ENCODE measurements at places on chromosomes 2 and 18. TPM values are rescaled to one million over a fixed set of nuclear protein-coding genes. Genes with fewer than 3 reads are reported as not detected.

GRCh38 chr18:34330308-34330707 lies 105.6 kb upstream of the NOL4 start:
- DNase-seq, result no peak

GRCh38 chr18:27413495-27414401 lies 228.6 kb upstream of the CHST9 start:
- no peak for DNase-seq

DNA sequence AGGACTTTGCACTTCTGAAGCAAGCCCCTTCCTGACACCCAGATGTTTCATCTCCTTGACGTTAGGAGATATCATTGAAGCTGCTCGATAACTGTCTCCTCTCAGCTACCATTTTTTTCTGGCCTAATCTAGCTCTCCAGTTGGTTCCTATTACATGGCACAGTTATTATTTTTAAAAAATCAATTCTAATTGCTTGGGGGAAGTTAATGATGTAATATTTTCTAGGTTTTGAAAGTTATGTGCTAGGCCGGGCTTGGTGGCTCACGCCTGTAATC lies 22.5 kb upstream of the RAB31 start:
- no peak for DNase-seq

The SOX11 gene
- 0.22 TPM for total RNA-seq

- no peak for DNase-seq
Observed at GRCh38 chr2:189641590-189641989, 19.7 kb upstream of the ASNSD1 start.

- no peak for DNase-seq
Observed at GRCh38 chr2:159737917-159738296, 25.6 kb downstream of the MARCHF7 start.

- no peak for DNase-seq
Observed at GRCh38 chr2:164954186-164954585, 1.1 kb downstream of the SLC38A11 start.

The UNC80 gene
- total RNA-seq, result 0.06 TPM

GRCh38 chr2:183267148-183267827 lies 143.0 kb downstream of the NUP35 start:
- no peak for DNase-seq

DNA sequence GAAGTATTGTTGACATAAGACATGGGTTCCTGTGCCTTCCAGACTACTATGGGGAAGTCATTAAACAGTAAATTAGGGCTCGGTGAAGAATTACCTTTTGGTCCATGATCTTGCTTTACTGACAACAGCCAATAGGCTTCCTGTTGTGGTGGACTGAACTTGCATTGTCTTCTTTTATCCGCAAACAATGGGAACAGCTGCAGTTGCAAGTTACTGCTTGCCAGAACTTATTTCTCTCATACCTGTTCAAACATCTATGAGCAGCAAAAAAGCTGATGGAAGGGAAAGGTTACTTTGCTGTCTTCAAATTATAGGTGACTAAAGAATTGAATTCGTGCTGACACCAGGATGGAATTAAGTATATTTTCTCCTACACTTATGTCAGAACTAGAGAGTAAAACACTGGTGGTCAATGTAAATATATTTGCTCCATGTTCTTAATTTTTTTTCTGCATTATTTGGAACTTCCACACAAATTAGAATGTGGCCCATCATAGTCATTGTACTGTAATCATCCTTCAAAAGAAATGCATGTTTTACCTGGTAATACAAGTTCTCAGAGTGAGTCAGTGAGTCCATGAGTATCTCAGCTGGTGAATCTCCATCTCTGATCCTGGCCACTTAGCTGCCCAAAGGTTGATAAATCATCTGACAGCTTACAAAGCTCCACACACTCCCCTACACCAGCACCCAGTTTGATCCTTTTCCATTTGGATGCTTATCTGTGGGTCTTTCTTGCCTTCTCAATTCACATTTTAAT lies 37.3 kb upstream of the RNF152 start:
- no peak for DNase-seq

- no peak for DNase-seq
Observed at GRCh38 chr2:46198164-46198883, 98.9 kb upstream of the EPAS1 start.

DNA sequence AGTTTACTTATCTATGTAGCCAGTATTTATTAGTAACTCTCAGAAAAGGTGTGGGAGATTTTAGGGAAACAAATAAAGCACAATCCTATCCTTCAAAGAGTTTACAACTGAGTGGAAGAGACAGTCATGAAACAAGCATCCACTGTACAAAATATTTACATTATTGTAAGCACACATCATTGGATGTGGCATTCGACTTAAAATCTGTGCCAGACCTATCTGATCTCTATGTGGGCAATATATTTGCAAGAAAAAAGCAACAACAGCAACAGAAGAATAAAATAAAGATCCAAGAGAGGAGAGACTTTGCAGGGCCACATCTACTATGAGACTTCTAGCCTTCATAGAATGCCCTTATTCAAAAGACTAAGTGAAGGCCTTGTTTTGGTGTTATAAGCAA lies 882.1 kb upstream of the PIK3C3 start:
- no peak for DNase-seq

DNA sequence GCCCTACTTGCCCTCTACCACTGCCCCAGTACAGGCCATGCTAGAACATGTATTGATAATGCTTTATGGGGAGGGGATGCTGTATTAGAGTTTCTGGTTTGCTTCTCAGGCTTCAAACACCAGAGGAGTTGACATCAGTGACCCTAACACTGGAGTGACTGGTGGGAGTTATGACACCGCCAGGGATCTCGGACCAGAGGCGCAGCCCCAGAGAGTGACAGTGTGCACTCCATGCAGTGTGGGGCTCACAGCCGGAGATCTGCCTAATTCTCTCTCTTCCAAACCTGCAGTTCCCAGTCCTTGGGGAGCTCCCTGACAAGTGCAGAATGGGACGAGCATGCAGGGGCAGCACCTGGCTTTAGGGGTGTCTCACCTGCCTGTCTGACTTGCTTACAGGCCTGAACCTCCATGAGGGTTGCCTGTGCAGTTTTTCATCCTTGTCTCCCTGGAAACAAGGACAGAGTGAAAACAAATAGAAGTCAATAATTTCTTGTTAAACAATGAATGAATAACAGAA lies 244.9 kb upstream of the MYT1L start:
- no peak for DNase-seq

DNA sequence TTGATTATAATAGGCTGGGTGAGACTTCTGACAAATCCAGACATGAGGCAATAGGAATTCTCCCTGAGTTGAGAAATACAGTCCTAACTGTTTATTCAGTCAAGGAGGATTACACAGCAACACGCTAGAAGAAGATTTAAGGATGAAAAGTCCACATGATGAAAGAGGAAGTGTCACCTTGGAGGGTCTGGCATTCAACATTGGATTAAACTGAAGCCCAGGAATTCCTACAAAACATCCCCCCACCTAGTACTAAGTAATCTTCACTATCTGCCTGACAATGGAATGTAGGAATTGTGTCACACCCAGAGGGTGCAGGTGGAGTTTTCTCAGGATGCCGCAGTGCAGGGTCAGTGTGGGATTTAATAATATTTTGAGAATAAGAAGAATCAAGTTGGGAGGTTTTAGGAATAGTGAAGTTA lies 142.4 kb downstream of the SOCS6 start:
- no peak for DNase-seq

The LYPD6 gene
- 0.57 TPM for total RNA-seq

The GAREM1 gene
- total RNA-seq, result 12.7 TPM

DNA sequence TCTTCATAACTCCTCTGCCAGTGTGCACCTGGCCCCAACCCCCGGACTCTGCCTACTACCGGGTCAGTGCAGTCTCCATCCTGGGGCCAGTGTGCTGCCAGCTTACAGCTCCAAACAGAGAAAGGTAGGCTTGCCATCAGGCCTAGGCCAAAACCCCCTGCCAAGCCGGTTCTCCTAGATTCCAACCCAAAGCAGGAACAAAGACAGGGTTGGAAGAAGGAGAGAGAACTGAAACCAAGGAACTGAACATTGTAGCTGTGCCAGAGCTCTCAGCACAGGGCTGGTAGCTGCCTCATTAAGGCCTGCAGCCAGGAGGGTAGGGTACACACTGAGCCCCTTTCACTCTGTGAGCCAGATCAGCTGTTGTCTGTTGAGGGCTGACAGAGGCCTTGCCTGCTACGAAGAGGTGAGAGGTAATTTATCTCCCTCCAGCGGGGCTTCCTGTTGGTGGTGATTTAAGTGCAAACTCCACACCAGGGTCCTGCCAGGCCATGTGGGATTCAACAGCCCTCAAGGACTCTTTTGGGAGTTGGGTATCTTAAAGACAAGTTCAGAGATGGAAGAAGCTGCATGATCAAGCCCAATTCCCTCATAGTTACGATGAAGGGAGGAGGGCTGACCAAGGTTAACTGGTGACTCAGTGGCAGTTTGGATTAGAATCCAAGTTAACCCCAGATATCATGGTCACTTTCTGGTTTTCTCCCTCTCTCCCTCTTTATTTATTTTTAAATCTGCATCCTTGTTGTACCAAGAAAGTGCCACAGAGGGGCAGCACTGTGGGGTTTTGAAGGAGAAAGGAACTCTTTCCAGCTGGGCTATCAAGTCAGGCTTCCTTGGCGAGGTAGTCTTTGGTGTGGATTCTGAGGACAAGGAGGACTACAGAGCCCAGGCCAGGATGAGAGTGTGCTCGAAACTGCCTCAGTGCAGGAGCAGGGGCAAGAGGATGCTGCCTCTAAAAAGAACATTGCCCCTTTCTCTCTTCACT lies 48.1 kb downstream of the CYRIA start:
- no peak for DNase-seq

The SRBD1 gene
- total RNA-seq, result 13.6 TPM

DNA sequence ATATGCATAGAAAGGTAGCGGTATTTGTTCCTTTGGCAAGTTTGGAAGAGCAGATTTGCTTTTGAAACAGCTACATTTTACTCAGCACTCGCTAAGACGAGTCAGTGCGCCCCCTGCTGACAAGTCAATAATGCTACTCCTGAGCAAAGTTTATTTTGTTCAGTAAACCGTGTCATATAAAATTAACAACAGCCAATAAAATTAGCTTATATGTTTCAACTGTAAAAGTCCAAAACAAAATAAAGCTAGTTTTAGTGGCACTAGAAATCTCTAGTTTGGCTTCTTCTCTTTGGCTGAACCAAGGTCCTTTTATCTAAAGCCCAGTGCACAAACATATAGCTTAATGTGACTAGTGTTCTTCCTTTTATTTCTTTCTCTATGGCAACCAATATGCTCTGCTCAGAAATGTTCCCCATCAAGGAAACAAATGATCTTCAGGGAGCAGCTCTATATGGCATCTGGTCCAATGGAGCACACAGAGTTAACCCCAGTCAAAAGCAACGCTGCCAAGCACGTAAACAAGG lies 4.2 kb upstream of the POU3F3 start:
- peak; percentile 68 for DNase-seq

DNA sequence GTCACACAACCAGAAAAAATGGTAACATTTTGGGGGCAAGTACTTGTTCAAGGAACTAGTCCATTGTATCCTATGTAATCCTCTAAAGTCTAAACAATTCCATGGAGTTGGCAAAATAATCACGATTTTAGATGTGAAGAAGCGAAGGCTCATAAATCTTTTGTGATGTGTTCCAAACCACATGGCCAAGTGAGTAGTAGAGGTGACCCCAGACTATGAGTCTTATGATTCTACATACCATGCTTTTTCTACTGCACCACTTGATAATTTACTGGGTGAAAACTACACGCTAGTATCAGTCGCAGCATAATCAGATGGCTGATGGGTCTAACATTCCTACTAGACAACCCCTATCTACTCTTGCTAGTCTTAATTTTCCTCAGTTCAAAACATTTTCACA lies 371.4 kb downstream of the OSR1 start:
- DNase-seq, result no peak

DNA sequence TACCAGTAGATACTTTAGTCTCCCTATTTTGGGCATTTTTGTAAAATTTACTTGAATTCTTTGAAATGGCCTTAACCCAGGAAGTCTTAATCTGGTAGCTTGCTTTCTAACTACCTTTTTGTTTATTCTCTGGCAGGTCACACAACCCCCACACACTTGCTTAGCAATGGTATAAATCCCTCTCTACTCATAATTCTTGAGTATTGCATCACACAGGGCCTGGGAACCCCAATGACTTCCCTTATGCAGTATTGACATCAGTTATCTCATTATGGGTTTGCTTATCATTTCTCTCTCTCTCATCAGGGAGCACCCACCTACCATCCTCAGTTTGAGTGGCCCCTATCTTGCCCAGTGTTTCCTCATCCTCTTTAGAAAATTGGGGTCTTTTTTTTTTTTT lies 207.1 kb downstream of the KCNS3 start:
- no peak for DNase-seq

GRCh38 chr2:21379140-21379539 lies 255.4 kb downstream of the TDRD15 start:
- DNase-seq, result no peak

- no peak for DNase-seq
Observed at GRCh38 chr2:207825978-207826377, 56.3 kb upstream of the FZD5 start.

The POMC gene
- total RNA-seq, result 6.8 TPM

The GREB1L gene
- 31.4 TPM for total RNA-seq

DNA sequence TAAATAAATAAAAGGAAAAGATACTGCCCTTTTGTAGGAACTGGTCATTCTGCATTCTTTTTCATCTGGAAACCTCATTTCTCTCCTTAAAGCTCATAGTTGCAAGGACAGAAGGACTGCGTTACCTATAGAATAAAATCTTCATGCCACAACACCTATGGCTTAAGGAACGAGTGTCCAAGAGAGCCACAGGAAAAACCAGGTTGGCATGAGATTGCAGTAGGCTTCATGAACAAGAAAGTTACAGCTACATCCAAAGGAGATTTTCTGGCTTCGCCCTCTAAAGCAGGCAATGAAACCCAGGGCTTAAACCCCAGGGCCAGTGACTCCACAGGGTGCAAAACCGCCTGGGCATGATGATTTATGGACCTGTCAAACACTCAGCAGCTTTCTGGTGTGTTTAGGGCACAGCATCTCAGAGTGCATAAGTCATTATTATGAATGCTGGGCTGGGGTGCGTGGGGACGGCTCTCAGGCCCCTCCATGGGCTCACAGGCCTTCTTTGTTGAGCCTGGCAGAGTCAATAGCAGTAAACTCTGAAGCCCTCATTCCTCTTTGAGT lies 30.7 kb upstream of the PIEZO2 start:
- no peak for DNase-seq

GRCh38 chr2:217008794-217009193 lies 148.9 kb upstream of the TNP1 start:
- no peak for DNase-seq

DNA sequence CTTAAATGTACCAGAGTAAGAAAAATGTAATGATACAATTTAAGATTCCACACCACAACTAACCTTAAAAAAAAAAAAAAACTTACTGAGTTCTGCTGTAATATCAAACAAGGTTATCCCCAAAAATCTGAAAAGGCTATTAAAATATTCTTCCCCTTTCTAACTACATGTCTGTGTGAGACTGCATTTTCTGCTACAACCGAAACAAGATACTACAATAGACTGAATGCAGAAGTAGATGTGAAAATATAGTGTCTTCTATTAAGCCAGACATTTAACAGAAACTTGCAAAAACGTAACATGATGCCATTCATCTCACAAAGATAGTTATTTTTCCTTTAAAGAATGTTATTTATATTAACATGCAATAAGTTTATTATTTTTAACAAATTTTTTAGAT lies 16.2 kb downstream of the SS18 start:
- DNase-seq, result no peak

- no peak for DNase-seq
Observed at GRCh38 chr2:2286592-2286991, 44.5 kb downstream of the MYT1L start.

The CD28 gene
- 1.5 TPM for total RNA-seq

The TACR1 gene
- not detected for total RNA-seq

The RND3 gene
- 9.1 TPM for total RNA-seq

The RRM2 gene
- 0.37 TPM for total RNA-seq

All from right cardiac atrium (tissue), 5 donors.